ENCODE measurements at places on chromosomes 3 and 15.

- DNase-seq: no peak
Observed at GRCh38 chr3:100928638-100929428, 64.4 kb downstream of the ABI3BP start.

GRCh38 chr3:119715105-119715504 lies 12.3 kb downstream of the CFAP91 start:
- DNase-seq: no peak

- DNase-seq: no peak
Observed at GRCh38 chr15:101535170-101535902, 45.8 kb upstream of the PCSK6 start.

- no peak for DNase-seq
Observed at GRCh38 chr3:177361081-177361938, 164.0 kb upstream of the TBL1XR1 start.

GRCh38 chr3:60512506-60512905 lies 738.7 kb downstream of the FHIT start:
- no peak for DNase-seq

DNA sequence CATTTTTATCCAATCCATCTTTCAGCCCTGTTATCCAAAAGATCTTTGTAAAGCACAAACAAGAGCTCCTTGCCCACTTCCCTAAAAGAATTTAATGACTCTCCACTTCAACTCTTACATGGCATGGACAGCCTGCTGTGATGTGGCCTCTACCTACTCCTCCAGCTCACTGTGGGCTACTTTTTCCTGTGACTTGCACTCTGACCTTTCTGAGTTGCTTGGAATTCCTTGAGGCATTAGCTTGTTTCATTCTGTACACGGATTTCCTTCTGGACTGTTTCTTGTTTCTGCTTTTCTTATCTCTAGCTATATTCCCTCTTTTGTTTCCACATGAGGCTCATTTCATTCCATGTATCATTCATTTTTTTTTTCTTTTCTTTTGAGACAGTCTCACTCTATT lies 15.2 kb downstream of the QTRT2 start:
- DNase-seq: no peak

DNA sequence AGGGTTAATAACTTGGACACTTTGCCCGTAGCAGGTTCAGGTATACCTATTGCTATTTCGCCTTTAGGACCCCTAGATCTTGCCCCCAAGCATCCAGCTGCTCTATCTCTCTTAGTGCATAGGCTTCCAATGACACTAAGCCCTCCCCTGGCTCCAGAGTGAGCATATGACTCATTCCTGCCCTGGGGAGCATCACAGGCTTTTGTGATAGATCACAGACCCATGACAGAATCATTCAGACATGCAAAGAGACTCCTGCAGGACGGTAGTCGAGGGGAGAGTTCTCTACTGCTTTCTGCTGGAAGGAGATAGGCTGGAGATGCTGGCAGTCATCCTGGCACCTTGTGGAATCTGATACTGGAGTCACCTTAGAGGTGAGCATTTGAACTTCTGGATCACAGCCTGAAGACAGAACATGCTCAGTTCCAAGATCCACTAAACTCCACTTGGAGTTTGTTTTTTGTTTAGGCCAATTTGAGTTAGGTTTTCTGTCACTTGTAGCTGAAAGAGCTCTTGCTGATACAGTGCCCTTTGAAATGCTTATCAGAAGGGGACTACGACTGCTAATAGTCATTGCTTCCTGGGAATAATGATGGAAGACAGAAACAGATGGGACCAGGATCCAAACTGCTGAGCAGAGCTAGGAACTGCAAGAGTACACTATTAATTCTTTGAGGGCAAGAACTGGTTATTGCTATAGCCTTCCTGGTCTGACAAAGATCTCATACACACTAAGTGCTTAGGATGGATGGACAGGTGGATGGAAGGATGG lies 11.0 kb downstream of the LYSMD2 start:
- no peak for DNase-seq

DNA sequence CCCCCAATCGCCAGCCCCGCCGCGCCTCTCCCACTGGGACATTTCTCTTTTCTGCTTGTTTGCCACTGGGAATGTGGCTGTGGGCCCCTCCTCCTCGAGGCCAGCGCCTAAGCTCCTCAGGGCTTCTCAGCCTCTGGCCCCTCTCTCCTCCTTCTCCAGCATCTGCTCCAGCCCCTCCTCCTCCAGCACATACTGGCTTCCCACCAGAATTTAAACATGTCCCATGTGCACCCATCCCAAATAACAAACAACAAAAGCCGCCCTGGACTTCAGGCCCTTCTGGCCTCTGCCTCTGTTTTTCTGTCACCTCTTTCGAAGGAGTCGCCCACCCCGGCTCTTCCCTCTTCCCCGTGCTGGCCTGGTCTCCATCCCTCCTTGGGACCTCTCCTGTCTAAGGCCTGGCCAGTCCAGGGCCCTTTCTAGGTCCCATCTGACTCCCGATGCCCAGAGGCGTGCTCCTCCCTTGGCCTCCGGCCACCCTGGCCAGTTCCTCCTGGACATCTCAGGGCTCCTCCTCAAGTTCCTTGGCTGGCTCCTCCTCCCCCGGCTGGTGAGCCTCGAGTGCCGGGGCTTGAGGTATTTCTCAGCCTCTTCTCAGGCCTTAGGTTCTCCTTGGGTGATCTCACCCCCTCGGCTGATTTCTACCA lies 94.6 kb upstream of the SLC6A6 start:
- no peak for DNase-seq

GRCh38 chr3:188950832-188951489 lies 220.8 kb upstream of the TPRG1 start:
- DNase-seq: no peak
